NCI-H460 (cell line): ENCODE measurements at places on chromosomes 13 and 19. TPM values are rescaled to one million over a fixed set of nuclear protein-coding genes. Genes with fewer than 3 reads are reported as not detected.

- DNase-seq, result no peak
These were observed 89.9 kb upstream of the MAB21L1 start for GRCh38 chr13:35566340-35566739.

DNA sequence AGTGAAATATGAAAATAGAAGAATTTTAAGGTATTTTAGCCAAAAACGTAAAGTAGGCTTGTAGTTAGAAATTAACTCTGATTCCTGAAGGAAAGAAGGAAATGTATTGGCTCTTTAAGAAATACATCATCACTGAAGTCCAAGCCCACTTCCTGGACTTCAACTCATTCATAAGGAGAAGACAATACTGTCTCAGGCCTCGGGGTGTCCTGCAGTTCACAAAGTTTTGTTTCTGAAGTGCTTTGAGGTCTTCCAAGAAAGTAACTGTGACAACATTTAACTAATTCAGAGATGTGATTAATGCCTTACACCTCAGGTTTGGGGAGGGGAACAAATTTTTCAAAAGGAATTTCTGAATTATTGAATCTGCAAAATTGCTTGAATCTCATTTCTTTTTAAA lies 65.8 kb upstream of the STARD13 start:
- DNase-seq, result no peak

GRCh38 chr13:107553838-107554237 lies 661.5 kb downstream of the LIG4 start:
- peak; percentile 63 for DNase-seq

GRCh38 chr13:112648966-112649690 lies 40.7 kb upstream of the ATP11A start:
- DNase-seq, result no peak

Gene TIMM50
- total RNA-seq, result 75.6 and 81.7 TPM in 2 replicates

GRCh38 chr19:2271234-2272103 lies 10.5 kb downstream of the PEAK3 start:
- DNase-seq, result no peak

- no peak for DNase-seq
These were observed 45.3 kb upstream of the SERTM1 start for GRCh38 chr13:36628377-36629056.

DNA sequence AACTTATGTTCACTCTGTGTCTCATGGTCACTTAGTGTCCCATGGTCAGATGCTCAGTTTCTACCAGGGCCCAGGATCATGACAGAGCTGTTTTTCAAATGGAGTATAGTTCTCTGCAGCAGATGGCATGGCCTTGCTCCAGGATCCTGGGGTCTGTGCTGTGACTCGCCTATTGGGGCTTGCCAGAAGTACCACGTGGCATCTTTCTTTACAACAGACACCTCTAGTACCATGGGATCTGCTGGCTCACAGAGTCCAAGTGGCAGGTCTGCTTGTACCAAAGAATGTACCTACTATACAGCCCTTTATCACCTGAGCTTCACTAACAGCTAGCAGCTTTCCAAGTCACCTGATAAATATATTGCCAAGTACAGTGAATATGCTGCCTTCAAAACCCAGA lies 6.0 kb upstream of the RNF6 start:
- DNase-seq, result no peak

- DNase-seq, result no peak
These were observed 254.7 kb downstream of the DNAJC15 start for GRCh38 chr13:43278127-43278526.

Gene KCNK6
- total RNA-seq, result 0.15 and 0.26 TPM in 2 replicates

Gene ALKBH6
- 21.1 and 25.6 TPM in 2 replicates for total RNA-seq

GRCh38 chr19:10815969-10816644 lies 19.9 kb downstream of the TMED1 start:
- no peak for DNase-seq

DNA sequence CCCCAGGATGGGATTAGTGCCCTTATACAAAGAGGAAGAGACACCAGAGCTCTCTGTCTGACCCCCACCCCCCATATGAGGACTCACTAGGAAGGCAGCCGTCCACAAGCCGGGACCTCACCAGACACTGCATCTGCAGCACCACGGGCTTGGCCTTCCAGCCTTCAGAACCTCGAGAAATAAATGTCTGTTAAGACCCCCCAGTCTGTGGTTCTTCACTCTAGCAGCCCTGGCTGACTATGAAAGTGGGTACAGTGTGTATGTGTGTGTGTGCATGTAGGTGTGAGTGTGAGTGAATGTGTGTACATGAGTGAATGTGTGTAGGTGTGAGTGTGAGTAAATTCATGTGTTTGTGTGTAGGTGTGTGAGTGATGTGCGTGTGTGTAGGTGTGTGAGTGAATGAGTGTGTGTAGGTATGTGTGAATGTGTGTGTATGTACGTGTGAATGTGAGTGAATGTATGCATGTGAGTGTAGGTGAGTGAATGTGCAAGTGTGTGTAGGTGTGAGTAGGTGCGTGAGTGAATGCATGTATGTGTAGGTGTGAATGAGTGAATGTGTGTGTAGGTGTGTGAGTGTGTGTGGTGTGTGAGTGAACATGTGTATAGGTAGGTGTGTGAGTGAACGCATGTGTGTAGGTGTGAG lies 201.6 kb upstream of the ZNF536 start:
- no peak for DNase-seq

Gene PCSK4
- total RNA-seq, result 0.79 and 2.7 TPM in 2 replicates

Gene C19orf67
- total RNA-seq, result not detected in 2 replicates

DNA sequence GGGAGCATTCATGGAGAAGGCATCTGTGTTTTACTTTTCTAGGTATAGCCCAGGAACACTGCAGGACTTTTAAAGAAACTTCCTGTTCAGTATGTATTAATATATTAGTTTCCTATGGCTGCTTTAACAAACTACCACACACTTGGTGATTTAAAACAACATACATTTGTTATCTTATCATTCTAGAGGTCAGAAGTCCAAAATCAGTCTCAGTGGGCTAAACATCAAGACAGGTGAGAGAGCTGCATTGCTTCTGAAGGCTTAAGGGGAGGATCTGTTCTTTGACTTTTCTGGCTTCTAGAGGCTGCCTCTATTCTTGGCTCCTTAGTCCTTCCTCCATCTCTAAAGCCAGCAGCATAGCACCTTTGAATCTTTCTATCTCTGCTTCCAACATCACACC lies 37.6 kb upstream of the DIAPH3 start:
- DNase-seq, result no peak

DNA sequence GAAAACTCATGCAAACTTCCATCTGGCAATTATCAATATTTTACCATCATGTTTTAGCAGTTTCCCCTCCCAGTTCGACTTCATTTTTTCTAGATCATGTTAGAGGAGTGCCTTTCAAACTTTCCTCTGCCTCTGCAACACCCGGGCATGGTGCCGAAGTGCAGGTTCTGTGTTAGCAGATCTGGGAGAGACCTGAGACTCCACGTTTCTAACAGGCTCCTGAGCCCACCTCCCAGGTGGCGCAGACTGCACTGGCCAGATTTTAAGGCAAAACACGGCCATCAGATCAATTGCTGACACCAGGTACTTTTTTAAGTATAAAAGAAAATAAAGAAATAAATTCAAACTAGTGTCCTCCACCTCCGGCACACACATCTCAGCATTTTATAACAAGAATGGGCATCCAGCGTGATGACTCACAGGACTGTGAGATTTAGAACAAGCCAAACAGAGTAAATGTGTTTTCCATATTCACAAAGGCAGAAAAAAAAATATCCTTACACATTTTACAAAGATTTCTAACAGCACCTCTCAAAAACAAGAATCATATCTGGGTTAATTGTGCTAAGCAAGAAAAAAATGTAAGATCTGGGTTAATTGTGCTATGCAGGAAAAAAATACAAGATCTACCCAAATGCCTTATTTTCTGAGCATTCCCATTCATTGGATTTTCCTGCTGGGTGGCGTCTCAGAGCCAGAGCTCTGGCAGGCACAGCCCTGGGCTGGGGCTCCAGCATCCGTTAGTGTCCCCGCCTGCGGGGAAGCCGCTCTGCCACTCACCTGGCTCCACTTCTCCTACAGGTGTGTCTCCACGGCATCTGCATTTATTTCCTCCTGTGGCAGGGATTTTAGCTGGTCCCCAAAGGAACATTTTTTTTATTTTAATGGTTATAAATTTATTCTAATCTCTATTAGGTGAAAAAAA lies 127.9 kb upstream of the SOX1 start:
- no peak for DNase-seq

GRCh38 chr13:20891768-20892167 lies 10.8 kb downstream of the XPO4 start:
- no peak for DNase-seq

DNA sequence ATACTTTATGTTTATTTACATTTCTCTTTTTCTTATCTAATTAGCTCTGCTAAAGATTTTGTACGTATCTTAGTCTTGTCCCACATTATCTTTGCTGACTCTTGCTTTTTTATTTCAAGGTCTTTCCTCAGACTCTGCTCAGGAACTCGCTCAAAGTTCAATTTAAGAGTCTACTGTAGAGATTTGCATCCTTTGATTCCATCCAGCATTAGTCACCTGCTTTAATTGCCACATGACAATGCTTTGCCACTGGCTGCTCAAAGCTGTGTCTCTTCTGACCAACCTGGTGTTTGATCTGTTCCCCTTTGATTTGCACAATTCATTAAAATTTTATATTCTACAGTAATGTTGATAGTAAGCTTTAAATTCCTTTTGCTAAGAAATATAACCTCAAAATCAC lies 157.9 kb upstream of the FREM2 start:
- DNase-seq, result no peak

GRCh38 chr13:106212386-106213010 lies 323.0 kb downstream of the EFNB2 start:
- DNase-seq, result peak; percentile 6

GRCh38 chr13:113465300-113465699 lies 12.0 kb upstream of the ADPRHL1 start:
- no peak for DNase-seq

Gene DIAPH3
- 11.2 and 11.6 TPM in 2 replicates for total RNA-seq

GRCh38 chr19:44600466-44600865 lies 12.9 kb upstream of the IGSF23 start:
- no peak for DNase-seq

DNA sequence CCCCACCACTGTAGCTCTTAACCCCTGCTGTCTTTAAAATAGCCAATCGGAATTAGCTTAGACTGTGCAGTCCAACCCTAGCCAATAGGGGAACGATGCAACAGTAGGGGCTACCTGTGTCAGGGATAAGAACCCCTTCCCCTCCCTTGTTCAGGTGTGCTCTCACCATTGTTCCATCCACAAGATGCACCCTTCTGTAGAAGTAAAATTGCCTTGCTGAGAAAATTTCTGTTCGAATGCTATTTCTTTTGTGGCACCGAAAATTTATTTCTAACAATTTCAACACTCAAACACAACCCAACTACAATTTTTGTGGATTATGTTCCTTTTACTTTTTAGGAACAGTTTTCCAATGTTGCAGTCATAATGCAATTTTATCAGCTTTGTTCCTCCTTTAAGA lies 3.6 kb upstream of the ZNF583 start:
- no peak for DNase-seq

DNA sequence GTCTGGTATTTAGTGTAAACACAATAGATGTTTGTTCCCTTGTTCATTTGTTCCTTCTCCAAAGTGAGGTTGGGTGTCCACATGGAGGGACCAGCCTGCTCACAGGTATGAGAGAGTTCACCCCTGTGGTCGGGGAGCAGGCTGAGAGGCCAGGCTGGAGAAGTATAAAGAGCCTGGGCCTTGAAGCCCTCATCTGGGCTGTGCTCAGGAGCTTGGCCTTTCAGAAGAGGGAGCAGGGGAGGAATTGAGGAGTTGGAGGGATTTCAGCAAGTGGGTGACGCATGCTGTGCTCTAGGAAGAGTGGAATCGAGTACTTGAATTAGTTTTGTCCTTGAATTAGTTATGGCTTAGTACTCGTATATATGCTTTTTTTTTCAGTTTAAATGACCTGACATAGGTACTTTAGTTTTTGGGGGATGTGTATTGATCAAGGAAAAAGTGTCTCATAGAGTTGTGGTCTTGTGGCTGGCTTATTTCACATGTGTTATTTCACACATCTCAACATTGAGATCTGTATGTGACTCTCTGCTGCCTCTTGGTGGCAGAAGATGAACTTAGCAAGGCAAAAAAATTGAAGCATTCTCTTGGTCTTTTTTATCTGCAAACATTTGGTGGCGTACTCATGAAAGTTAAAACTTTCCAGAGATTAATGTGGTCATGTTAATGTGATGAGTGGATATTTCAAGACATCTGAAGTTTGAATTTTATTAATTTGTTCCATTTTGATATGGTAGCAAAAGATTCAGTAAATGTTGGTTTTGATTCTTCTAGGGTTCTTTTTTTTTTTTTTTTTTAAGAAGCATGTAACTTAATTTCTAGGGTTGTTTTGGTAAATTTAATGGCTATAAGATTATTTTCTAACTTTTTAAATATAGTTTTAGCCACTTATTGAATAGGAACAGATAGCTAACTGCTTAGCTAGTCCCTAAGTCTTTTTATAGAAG lies 54.3 kb downstream of the SLAIN1 start:
- DNase-seq, result peak; percentile 60

- peak; percentile 75 for DNase-seq
These were observed 2.4 kb upstream of the SSBP4 start for GRCh38 chr19:18416778-18417249.

GRCh38 chr19:3094601-3095440 lies 659 bp downstream of the GNA11 start:
- no peak for DNase-seq

Gene FGF9
- not detected in 2 replicates for total RNA-seq

Gene CHAF1A
- total RNA-seq, result 10.8 and 13.1 TPM in 2 replicates

- no peak for DNase-seq
These were observed 293.9 kb downstream of the ABCC4 start for GRCh38 chr13:95007322-95007721.

- DNase-seq, result no peak
These were observed 7.6 kb downstream of the POU4F1 start for GRCh38 chr13:78595495-78596398.

DNA sequence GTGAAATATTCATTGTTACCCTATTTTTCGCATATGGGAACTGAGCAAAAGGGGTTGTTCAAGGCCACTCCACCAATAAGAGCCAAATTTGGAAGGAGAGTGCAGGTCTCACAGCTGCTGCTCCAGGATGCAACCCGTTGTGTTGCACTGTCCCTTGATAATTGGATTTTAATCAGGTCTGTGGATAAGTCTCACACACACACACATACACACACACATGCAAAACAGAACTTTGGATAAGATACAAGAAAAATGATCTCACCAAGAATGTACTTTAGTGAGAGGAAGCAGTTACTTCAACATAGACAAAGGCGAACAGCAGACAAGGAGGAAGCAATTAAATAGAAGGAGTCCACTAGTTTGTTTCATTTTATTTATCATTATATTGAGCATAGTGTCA lies 127.3 kb upstream of the EDNRB start:
- DNase-seq, result no peak

GRCh38 chr13:110301606-110302553 lies 5.1 kb downstream of the COL4A1 start:
- DNase-seq, result no peak

Gene NAPSA
- 0.49 TPM in 1 of 2 replicates, not detected in the other for total RNA-seq

DNA sequence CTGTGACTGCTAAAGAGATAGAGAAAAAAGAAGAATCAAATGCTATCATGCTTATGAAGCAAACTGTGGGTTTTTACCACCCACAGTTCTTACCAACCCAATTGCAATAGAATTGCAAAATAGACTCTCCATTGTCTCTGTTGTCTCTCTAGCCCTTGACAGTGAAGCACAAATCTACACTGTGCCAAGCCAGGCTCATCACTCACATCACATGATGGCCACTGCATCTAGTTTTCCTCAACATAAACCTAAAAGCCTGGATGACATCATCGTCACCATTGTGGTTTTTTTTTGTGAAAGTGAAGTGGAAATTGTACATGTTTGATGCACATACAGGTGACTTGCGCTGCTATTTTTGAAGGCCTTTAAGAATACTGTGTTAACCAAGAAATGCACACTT lies 56.1 kb downstream of the KL start:
- no peak for DNase-seq

GRCh38 chr19:31319465-31319864 lies 29.8 kb downstream of the TSHZ3 start:
- no peak for DNase-seq

Gene KIR3DL2
- not detected in 2 replicates for total RNA-seq
